Stimulated activated CD4-positive, alpha-beta T cell treated with anti-CD3 and anti-CD28 coated beads, TNF-alpha, amount 100 ng/mL, for 4 hours (primary cell): ENCODE measurements at places on chromosomes 4 and X.

- DNase-seq, result no peak
Measured at GRCh38 chr4:151031831-151032605, 16.9 kb upstream of the LRBA start.

GRCh38 chr4:140800666-140801065 is 44.5 kb upstream of the TBC1D9 start:
- DNase-seq, result no peak

- DNase-seq, result no peak
Measured at GRCh38 chr4:6881908-6882307, 27.7 kb upstream of the TBC1D14 start.

- no peak for DNase-seq
Measured at GRCh38 chrX:70485466-70485865, 40.8 kb downstream of the DLG3 start.

DNA sequence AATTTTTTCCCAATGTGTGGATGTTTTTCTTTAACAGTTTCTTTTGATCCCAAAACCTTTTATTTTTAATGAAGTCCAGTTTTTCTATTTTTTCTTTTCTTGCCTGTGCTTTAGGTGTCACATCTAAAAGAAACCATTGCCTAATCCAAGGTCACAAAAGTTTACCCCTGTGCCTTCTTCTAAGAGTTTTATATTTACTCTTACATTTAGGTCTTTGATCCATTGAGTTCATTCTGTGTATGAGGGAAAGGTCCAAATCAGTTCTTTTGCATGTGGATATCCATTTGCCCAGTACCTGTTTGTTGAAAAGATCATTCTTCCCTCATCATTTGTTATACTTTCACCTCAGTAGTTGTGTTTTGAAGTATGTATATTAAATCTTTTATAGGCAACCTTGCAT is 13.0 kb downstream of the LRP2BP start:
- DNase-seq, result no peak

DNA sequence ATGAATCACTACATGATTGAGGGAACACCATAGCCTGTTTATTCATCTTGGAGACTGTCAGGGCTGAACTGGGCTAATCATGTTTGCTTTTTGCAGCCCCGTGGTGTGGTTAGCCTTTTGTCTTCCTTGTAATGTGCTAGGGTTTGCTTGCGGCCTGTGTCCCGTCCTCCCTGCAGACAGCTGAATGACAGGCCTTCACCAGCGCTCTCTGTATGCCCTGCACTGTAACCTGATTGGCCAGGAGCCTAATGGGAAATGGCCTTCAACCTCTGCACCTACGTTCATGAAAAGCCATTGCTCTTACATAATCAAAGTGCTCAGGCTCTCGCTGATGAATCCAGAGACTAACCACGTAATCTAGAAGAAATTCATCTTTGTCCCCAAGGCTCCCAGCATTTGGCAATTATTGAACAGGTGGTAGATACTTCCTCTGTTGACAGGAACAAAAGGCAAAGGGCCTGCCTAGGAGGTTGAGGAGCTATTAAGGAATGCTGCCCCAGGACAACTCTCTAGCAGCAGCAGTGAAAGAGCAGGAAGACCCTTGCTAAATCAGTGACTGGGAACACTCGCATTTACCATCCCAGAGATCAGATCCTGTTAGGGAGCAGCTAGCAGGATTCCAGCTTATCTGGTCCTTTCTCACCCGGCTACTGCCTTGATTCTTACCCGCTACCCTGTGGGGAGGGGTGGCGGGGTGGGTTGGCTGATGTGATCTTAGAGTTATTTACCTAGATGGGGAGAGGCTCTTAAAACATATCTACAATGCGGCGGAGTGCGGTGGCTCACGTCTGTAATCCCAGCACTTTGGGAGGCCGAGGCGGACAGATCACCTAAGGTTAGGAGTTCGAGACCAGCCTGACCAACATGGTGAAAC is 42.3 kb upstream of the FAT1 start:
- no peak for DNase-seq
